ENCODE measurements at places on chromosomes 3 and 15. TPM values are rescaled to one million over a fixed set of nuclear protein-coding genes. Genes with fewer than 3 reads are reported as not detected.

CACNA2D3 gene
- total RNA-seq, result not detected

OSBPL10 gene
- 5.1 TPM for total RNA-seq

NPAP1 gene
- not detected for total RNA-seq

P2RY1 gene
- total RNA-seq, result 1.7 TPM

TGM4 gene
- total RNA-seq, result not detected

KCNH8 gene
- 0.05 TPM for total RNA-seq

Measured in activated T-cell treated with anti-CD3 and anti-CD28 coated beads, Interleukin-2, amount 50 U/mL, for 72 hours (primary cell).